ENCODE measurements at places on chromosomes 5 and 9.
A peak's percentile ranks its signal among the peaks of the same experiment; 100 is the strongest.

DNA sequence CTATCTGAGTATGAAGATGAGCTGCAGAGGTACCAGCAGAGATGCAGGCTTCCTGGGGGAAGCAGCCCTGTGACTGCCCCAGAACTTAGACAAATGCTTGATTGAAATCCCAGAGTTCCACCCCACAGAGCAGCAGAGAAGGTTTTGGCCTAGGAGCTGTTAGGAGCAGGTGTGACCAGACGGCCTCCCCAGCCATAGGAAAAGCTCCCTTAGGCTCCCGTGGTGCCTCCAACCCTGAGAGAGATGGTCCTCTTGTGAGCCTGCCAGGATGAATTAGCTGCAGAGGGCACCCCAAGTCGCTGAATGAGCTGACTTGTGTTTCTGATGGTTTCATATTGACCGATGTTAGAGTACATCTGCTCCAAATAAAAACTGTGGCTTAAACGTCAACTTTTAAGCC, 22.1 kb downstream of the NTRK2 start:
- no peak for DNase-seq

DNA sequence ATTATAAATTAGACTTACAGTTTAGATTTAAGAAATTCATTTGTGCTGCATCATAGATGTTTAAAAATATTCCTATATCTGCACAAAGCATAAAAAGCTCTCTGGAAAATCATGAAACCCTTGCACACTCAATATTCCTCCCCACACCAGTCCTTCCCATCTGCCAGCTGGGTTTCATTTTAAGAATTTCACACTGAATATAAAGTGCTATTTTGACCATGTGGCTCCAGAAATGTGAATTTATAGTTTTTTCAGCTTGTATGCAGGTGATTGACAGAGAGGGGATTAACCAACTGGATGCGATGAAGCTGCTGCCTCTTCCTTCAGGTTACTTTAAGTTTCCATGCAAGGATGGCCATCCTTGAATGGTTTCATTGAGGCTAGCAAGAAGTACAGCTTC, 346.3 kb downstream of the NDUFS4 start:
- no peak for DNase-seq

- no peak for DNase-seq
These were observed 2.5 kb upstream of the HSPB3 start for GRCh38 chr5:54453046-54453445.

DNA sequence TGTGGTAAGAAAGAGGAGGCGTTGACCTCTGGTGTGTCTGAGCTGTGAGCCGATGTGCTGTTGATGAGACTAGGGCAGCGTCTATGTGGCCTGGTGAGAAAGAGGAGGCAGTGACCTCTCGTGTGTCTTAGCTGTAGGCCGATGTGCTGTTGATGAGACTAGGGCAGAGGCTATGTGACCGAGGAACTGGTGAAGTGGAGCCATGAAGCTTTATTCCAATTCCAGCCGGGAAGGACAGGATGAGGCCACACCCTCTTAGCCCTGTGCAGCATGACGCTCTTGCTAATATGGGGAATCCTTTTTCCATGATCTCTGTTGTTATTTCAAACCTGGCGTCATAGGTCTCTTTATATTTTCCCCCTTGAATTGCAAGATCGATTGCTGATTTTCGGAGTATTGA, 172.4 kb downstream of the GOLPH3 start:
- DNase-seq, result no peak

GRCh38 chr9:116312221-116312620, 158.6 kb downstream of the PAPPA start:
- DNase-seq, result no peak

DNA sequence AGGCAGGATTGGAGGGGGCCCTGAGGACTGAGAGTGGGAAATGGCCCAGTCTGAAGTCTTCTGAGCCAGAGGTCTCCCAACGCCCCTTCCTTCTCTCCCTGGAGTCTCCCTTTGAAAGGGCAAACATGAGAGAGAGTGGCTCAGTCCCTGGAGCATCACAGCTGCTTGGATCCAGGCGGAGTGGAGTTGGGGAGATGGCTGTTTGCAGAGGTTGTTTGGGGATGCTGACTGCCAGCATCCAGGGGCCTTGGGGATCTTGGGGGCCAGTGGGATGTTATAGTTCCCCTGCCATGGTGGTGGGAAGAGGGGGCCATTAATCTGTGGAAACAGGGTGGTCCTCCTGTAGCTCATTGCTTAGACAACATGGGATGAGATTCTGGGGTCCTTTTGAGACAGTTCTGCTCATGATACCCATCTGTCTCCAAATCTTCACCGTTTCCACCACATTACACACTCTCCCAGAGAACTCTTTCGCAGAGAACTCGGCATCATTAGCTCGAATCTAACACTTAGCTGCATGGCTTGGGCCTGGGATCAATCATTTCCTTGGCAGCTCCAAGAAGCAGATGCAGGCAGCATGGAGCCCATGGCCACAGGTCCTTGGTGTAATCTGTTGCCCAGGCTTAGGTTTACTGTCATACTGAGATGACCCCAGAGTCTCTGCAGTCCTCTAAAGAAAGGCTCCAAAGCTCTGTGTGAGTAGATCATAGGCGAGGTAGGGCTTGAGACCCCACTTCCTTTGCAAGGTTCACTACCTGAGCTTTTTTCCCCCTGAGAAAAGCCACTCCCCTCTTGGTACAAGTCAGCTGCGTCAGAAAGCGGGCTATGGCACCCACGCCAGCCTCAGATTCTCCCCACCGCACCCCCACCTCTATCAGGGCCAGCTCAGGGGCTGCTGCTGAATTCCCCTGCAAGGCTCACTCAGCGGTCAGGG, 54.4 kb upstream of the SH3PXD2B start:
- no peak for DNase-seq

DNA sequence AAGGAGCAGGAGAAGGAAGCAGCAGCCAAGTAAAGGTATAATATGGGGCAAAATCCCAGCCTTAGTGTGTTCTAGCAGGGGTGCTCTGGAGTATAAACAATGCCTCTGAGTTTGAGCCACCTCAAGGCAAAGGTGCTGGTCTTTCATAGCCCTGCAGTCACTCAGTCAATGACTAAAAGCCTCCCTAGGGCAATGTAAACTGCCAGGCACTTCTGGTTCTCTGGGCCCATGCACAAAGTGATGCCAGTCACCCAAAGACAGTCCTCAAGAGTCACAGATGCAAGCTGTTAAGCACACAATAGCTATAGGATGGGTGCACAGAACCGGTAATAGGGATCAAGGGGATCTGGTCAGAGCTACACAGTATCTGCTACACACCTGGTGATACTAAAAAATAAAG, 12.6 kb downstream of the ZBTB5 start:
- no peak for DNase-seq

DNA sequence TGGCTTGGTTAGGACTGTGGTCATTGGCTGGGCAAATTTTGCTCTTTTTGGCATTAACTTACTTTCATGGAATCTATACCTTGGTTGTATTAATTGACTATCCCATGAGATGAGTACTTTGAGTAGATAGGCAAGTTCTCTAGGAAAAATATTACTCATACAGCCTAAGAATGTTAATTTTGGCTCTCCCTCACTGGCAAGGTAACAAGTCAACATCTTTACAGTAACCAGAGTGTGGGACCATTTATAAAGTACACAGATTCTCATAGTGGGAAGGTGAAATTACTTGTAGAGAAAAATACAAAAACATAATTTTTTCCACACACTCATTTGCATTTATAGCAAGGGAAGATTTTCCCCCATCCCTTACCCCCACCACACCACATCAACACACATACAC, 154.6 kb upstream of the ZNF608 start:
- peak; percentile 25 for DNase-seq

DNA sequence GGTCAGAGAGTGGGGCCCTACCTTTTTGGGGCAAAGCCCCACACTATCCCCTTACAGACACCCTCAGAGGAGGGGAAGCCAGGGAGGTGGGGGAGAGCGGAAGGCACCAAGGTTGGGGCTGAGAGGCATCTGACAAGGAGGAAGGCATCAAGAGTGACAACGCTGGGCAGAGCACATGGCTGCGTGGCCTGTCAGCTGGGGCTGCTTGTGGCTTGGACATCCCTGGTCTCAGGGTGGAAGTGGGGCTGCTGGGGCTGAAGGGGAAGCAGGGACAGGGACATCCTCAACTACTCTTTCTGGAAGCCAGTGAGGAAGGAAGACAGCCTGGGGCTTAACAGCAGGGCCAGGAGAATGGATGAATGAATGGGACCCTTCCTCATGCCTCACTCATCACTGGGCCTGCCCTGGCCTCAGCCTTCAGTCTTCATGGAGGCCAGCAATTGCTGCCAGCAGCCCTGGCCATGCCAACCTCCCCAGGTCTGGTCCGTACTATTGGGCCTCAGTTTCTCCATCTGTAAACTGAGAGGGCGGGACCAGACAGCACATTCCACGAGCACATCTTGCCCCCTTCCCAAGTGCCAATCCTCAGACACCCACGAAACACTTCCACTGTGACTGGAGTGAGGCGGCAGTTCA, 993 bp upstream of the RALGDS start:
- DNase-seq, result no peak

GRCh38 chr5:144913661-144914060, 743.0 kb downstream of the KCTD16 start:
- DNase-seq, result no peak

GRCh38 chr5:178113841-178114324, 551 bp downstream of the N4BP3 start:
- DNase-seq, result no peak

DNA sequence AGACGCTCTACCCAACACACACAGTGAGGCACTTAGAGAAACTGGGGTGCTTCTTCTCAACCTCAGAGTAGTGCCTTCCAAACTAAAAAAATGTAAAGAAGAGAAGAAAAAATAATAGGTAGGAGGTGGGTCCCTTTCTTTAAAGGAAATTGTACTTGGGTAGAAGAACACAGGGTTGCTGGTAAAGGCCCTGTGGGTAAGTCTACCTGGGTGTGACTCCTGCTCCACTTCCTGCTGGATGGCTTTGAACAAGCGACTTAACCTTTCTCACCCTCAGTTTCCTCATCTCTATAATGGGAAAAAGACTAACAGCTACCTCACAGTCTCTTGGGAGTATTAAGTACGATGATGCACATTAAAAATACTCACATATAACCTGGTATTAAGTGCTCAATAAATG, 32.1 kb upstream of the GLRA1 start:
- no peak for DNase-seq

DNA sequence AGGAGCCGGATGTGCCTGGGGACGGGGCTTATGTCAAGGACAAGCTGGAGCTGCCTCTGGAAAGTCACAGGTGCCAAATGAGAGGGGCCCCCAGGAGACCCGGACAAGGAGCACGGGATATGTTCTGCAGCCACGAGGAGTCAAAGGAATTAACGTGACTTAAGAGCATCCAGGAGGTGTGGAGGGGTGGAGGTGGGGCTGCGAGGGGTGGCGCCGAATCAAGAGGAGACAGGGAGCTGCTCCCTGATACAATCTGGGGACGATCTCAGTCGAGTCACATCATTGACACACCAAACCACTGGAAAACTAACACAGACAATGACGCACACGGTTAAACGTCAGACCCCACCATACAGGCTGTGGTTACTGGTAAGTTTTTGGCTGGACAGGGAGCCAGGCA, 10.4 kb downstream of the CCDC127 start:
- peak; percentile 45 for DNase-seq

DNA sequence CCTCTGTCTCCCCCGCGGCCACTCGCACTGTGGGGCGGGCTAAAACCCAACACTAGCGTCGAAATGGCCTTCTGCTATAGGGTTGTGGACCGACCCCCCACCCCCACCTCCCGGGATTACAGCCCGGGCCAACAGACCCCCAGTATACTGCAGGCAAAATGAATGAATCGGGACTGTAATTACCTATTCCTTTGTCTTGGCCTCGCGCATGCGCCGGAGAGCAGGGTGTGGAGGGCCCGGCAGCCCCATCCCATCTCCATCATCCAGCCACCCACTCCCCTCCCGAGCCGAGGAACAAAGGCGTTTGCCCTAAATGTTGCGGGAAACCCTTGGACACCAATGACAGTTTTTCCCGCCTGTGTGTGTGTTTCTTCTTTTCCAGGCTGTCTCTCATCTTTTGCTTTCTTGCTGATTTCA, 1.6 kb downstream of the BASP1 start:
- DNase-seq, result no peak

DNA sequence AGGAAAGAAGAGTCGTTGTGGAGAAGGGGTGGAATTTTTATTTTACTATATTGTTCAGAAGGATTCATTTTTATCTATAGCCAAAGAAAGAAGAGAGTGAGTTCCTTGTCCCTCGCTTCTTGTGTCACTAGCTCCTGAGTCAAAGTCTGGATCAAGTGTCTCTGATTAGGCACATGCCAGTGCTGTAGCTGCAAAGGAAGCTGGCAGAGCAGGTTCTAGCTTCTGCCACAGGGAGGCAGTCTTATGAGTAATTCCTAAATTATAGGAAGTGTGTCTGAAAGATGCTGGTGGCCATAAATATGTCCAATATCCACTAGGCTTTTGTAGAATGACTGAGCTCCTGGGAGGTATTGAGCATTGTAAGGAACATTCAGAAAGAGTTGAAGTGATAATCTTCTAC, 84.7 kb downstream of the DOCK2 start:
- no peak for DNase-seq

DNA sequence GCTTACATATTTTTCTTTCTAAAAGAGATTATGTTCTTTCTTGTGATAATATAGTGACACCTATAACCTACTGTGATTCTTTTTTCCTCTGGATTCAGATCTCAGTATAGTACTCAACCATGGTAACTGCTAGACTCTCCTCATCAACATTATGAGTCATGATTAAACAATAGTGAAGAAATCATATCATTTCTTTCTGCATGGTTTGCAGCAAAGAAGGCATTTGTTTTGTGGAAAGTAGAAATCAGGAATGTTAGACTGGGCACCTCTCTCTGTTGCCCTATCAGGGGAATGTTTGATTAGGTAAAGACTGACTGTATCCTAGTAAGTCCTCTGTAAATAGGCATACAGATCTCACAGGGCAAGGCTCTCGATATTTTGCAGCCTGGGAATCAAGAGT, 25.6 kb upstream of the SMC2 start:
- DNase-seq, result peak; percentile 37

DNA sequence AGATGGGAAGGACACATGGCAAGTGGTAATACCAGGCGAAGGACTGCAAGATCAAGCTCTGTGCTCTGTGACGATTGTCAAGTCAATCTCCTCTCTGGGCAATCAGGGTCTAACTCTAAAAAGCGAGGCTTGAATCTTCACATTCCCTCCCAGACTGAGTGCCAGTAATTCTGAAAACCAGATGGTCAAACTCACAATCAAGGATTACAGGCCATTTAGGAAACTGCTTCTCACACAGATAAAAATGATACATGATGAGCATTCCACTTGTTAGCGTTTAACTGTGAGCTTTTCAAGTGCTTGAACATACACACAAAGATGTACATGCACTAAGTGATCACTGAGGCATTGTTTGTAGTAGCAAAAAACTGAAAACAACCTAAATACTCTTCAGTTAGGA, 210.1 kb downstream of the TRIM32 start:
- no peak for DNase-seq
